CD4-positive, alpha-beta T cell treated with Interleukin-15 for 1 hour (primary cell): ENCODE measurements at places on chromosomes 7 and 10.
A peak's percentile ranks its signal among the peaks of the same experiment; 100 is the strongest.

DNA sequence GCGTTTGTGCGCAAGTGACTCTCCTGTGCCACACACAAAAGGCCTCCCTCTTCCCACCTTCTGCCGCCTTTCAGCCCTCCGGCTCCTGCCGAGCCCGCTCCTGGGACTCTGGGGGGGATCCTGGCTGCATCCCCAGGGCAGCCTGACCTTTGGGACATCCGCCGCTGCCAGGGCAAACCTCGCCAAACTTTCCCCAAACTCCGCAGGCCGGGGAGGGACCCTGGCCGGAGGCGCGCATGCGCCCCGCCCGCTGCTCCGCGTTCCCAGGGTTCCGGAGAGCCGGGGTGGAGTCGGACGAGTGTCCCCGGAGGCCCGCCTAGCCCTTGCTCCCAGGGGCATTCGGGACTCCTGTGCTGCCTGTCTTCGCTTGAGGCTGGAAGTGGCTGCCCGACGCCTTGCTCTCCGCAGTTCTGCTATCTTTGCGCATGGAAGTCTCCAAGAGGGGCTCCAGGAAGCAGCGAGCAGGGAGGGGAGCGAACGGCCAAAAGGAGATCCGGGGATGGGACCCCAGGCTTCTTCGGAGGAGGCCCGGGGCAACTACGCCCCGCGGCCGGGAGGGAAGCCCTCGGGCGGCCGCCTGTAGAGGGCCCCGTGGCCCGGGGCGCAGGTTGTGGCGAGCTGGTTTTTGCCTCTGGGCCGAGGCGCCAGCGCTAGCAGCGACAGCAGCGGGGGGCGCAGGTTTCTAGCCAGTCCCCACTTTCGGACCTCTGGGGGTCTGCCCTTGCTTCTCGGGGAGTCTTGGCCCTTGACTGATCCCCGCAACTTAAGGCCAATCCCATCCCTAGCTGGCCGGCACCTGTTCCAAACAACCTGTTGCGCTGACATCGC is 7.0 kb downstream of the PTF1A start:
- no peak for DNase-seq

DNA sequence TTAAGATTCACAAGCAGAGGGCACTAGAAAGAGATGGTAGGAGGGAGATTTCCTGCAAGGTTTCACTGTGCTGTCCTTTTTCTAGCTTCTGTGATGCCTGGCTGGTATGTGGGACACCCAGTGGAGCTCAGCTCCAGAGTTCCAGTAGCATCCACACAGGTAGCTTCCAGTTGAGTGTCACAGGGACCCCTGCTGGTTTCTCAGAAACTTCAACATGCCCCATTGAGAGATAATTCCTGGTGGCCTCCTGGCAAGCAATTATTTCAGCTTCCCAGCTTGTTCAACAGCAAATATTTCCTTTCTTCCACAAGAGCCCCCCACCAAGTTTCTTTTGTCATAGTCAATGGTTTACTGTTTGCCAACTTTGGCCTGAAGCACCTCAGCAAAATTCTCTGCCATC is 858.7 kb downstream of the REEP3 start:
- no peak for DNase-seq

DNA sequence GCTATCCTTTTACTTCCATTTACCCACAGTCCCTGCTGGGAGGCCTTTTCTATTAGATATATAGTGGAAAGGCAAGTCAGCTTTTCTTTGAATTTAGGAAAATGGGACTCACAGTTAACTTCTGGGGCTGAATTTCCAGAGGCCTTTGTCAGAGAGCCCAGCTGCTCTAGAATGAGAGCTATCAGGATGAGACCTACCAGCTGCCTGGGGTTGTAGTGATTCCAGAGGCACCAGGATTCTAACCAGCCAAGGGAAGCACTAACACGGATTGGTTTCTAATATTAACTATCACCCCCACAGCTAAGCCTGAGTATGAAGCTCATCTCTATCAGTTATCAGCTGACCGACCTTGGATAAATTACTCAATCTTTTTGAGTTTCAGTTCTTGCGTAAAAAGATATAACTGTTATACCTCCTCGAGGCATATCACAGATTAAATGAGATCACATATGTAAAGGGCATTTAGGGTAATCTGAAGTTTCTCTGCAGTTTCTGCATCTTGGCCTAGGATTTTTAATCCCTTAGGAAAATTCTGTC is 56.6 kb upstream of the CALD1 start:
- DNase-seq: no peak

GRCh38 chr10:14757394-14757793 is 17.3 kb downstream of the FAM107B start:
- DNase-seq: no peak

DNA sequence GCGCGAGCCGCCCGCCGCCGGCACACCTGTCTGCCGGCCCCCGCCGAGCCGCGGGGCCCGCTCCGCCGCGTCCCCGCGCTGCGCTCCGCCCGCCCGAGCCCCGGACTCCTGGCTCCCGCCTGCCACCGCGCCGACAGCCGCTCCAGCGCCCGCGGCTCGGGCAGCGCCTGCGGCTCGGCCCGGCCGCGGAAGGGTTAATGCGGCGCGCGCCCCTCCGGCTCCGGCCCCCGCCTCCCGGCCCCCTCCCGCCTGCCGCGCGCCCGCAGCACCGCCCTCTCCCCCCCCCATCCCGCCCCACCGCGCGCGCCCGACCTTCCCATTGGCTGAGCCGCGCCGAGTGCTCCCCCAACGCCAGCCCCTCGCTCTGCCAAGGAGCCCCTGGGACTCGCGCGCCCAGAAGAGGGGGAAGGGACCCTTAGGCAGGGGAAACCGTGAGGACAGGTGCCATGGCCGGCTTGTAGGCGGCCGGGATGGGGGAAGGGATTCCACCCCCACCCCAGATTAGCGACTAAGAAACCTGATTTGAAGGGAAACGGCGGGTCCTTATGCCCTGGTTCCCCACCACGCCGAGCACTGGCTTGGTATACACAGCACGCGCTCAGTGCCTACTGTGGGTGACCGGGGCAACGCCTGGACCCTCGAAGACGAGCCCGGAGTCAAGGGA is at the start of gene KCNH2:
Gene KCNH2 (minus strand): TSS at position 196 of the 664 bp plus-strand sequence. CDS start 408 bp downstream, outside the sequence.
- DNase-seq: peak; percentile 38

DNA sequence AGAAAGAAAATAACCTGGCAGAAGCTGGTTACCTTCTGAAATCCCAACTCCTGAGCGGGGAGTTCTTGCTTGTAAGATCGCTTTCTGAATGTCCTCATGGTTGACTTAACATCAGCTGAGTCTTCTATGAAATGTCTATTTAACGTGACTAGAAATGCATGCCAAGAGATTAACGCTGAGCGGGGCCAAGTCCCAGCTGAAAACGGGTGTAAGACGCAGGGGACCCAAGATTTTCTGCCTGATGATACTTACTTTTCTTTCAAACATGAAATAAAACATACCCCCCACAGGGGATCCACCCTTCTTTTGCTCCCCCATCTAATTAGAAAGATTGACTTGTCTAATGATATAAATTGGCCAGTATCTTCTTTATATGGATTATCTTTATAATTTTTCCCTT is 14.9 kb downstream of the OR9A2 start:
- DNase-seq: no peak

DNA sequence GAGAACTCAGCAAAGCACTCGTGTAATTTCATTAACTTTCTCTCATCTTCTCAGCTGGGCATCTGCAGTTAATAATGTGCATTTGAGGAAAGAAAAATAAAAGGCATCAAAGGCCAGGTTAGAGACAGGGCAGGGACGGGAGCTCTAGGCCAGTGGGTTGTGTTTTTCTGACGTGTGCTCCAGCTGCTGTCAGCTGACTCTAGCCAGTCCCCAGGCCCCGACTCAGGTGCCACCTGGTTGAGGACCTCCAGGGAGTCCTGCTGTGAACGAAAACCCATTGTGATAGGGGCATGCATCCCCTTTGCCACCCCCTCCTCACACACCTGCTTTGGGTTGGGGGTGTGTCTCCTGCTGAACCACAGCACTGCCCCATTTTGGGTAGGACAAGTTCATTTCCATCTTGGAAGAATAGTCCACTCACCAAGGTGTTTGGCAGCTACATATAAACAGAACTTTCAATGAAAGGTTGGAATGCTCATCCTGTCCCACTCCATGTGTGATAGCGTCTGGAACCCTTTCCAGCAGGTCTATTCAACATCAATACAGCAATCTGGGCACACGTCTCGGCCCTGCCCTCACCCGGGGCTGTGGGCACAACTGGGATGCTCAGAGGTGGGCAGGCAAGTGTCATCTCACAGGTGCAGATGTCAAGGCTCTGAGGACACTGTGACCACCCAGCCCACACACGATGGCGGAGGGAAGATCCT is 146.1 kb upstream of the FAM20C start:
- DNase-seq: peak; percentile 13

- no peak for DNase-seq
Observed at GRCh38 chr10:69632516-69633199, 2.6 kb downstream of the FAM241B start.

- no peak for DNase-seq
Observed at GRCh38 chr10:67549390-67549789, 146.6 kb downstream of the CTNNA3 start.

- DNase-seq: no peak
Observed at GRCh38 chr7:39349452-39350123, 216.6 kb upstream of the YAE1 start.

DNA sequence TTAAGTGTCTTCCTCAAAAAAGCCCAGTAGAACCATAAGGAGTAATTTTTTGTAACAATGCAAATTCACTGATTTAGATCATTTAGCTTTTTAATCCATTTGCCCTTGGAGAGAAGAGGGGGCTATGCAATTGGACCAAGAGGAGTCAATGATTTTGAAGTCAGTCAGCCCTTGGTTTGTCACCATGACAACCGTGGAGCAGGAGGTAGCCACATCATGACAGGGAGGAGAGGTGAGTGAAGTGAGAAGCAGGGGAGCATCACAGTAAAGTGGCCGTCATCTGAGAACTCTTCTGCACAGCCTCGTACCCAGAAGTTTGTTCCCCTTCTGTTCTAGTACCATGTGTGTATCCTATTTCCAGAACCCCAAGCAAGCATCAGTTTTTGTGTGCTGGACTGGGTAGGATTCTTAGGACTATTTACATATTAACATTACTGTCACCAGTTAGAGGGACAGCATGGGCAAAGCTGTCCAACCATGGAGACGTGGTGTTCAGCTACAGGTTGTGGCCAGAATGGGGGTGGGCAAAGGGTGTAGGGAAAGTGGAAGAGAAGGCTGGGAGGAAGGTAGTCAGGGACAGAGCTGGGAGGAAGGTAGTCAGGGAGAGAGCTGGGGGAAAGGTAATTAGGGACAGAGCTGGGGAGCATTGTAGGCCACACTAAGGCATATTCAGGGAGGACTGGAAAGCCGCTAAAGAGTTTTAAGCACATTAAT is 13.1 kb downstream of the UBE3C start:
- DNase-seq: no peak

GRCh38 chr7:12701433-12701832 is 14.0 kb downstream of the ARL4A start:
- no peak for DNase-seq

- DNase-seq: no peak
Observed at GRCh38 chr7:38123494-38123893, 54.6 kb upstream of the STARD3NL start.

GRCh38 chr7:24476227-24476626 is 97.0 kb upstream of the PALS2 start:
- DNase-seq: no peak

DNA sequence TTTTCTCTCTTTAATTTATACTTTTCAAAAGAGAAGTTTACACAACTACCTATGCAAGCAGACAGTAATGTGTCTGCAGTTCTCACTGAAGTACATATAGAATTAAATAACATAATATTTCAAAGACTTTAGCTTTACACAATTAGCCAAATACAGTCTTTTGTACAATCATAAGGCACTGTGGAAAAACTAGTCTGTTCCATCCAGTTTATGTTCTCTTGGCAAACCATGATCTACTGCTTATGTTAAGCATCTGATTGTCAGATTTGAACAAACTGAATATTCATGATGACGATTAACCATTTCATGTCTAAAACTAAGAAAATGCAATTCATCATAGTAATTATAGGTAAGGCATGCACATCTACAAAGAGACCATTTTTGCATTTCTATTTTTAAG is 842 bp downstream of the SEMA3A start:
- no peak for DNase-seq

DNA sequence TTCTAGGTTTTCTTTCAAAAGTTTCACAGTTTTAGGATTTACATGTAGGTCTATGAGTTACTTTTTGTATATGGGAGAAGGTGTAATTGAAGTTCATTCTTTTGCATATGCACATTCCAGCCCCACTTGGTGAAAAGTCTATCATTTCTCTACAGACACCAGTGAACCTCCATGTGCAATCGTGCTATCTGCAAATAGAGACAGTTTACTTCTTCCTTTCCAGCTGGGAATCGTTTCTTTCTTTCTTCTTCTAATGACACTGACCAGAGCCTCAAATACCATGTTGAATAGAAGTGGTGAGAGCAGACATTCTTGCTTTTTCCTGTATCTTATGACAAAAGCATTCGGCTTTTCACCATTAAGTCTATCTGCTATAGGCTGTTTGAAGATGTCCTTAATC is 122.7 kb downstream of the ARHGAP22 start:
- DNase-seq: no peak
